ENCODE measurements at places on chromosomes 2 and 18. TPM values are rescaled to one million over a fixed set of nuclear protein-coding genes. Genes with fewer than 3 reads are reported as not detected.

DNA sequence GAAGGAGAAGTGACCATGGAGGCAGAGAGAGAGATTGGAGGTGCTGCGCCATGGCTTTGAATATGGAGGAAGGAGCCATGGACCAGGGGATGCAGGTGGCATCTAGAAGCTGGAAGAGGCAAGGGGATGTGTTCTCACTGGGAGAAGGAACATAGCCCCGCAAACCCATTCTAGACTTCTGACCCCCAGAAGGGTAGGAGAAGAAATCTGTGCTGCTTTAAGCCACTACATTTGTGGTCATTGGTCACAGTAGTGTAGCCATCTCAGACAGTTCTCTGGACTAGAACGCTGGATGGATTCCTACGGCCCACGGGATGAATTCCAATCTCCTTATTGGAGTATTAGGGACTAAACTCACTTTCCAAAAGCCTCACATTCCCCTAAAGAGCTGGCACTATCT lies 67.8 kb downstream of the PTGR3 start:
- DNase-seq = peak; percentile 47
- no peaks in the 10 kb centered on the region for H3K27me3 ChIP-seq
- no peaks in the 10 kb centered on the region for H3K4me1 ChIP-seq
- H3K36me3 ChIP-seq = no peaks in the 10 kb centered on the region
- H3K4me3 ChIP-seq = no peak overlapping the region

DNA sequence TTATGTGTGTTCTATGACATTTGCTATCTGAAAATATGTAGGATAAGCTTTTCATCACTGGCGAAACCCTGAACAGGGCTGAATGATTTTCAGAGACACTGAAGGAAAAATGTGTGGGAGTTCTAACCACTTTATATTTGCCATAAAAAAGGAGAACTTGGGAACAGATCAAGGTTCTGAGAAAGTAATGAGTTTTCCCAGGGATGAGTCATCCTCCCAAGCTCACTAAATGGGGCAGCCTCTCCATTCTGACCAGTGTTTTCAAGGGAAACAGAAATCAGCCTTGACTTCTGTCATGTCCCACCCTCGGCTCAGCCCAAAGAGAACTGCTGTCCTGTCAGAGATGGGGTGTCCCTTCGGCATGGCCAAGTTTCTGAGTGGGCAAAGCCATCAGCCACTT lies 2109.8 kb upstream of the CELF4 start:
- no peak overlapping the region for H3K4me3 ChIP-seq
- no peaks in the 10 kb centered on the region for H3K4me1 ChIP-seq
- no peak overlapping the region for H3K27ac ChIP-seq
- H3K27me3 ChIP-seq = no peaks in the 10 kb centered on the region
- DNase-seq = no peak

GRCh38 chr2:223576873-223577272 lies 25.3 kb downstream of the SCG2 start:
- no peak overlapping the region for H3K27ac ChIP-seq
- no peaks in the 10 kb centered on the region for H3K27me3 ChIP-seq
- H3K36me3 ChIP-seq = no peaks in the 10 kb centered on the region
- no peak for DNase-seq
- no peaks in the 10 kb centered on the region for H3K4me1 ChIP-seq

- peaks cover 57% of the 10 kb centered on the region for H3K4me1 ChIP-seq
- DNase-seq = no peak
- H3K36me3 ChIP-seq = no peaks in the 10 kb centered on the region
- no peaks in the 10 kb centered on the region for H3K27me3 ChIP-seq
- H3K27ac ChIP-seq = peak overlapping the region; percentile 32
Observed at GRCh38 chr2:226763320-226763719, 36.3 kb downstream of the IRS1 start.

DNA sequence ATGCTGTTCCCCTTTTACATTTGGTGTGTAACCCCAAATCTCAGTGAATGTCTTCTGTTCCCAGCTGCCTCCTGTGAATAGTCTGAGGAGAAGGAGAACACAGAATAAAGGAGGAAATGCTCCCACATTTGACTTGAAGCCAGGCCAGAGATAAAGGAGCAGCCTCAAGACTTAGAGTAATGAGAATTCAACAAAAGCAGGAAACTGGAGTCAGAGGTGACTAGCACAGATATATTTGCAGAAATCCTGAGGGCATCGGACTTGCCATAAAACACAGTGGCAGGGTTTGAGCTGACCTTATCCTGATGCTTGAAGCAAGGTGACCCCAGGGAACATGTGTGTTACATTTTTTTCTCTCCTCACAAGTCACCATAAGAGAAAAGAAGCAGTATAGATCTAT lies 291.4 kb upstream of the RND3 start:
- no peak overlapping the region for H3K4me3 ChIP-seq
- DNase-seq = no peak
- H3K36me3 ChIP-seq = no peaks in the 10 kb centered on the region
- no peaks in the 10 kb centered on the region for H3K27me3 ChIP-seq

- H3K27me3 ChIP-seq = no peaks in the 10 kb centered on the region
- no peak overlapping the region for H3K27ac ChIP-seq
- H3K4me1 ChIP-seq = peaks cover 4% of the 10 kb centered on the region
- H3K4me3 ChIP-seq = no peak overlapping the region
- DNase-seq = no peak
Observed at GRCh38 chr18:79597831-79598632, 81.6 kb upstream of the CTDP1 start.

DNA sequence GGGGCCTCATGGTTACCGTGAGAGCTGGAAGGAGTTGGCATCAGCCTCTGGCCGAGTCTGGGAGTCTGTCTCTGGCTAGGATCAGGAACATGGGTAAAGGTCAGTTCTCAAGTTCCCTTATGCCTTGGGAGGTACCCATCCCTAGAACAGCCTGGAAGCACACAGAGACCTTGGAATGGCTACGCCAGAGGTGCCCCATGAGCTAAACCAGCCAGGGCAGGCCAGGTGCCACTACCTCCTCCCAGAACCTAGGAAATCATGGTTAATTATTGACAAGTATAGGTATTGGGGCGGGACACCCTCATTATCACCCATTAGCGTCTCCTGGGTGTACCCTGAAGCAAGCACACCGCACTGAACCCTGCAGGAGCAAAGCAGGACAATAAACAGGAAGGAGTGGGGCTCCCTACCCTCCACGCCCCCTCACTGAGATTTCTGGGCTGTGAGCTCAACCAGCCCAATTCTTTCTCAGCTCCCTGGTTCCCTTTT lies 3.0 kb upstream of the ASPRV1 start:
- no peaks in the 10 kb centered on the region for H3K4me1 ChIP-seq
- no peak overlapping the region for H3K27ac ChIP-seq
- H3K4me3 ChIP-seq = no peak overlapping the region

GRCh38 chr2:191012845-191013681 lies 908 bp downstream of the STAT1 start:
- no peak for DNase-seq
- no peaks in the 10 kb centered on the region for H3K27me3 ChIP-seq
- peaks cover 22% of the 10 kb centered on the region for H3K4me1 ChIP-seq
- peak overlapping the region; percentile 89 for H3K4me3 ChIP-seq
- no peaks in the 10 kb centered on the region for H3K36me3 ChIP-seq

GRCh38 chr2:171441470-171441869 lies 7.4 kb downstream of the DCAF17 start:
- no peak overlapping the region for H3K27ac ChIP-seq
- no peaks in the 10 kb centered on the region for H3K27me3 ChIP-seq
- no peak for DNase-seq
- peaks cover 54% of the 10 kb centered on the region for H3K36me3 ChIP-seq
- no peak overlapping the region for H3K4me3 ChIP-seq

GRCh38 chr2:96163768-96164429 lies 18.7 kb upstream of the DUSP2 start:
- no peaks in the 10 kb centered on the region for H3K36me3 ChIP-seq
- no peak for DNase-seq
- H3K4me3 ChIP-seq = no peak overlapping the region

MRPS9 gene
- total RNA-seq = 17.9 TPM

VAMP8 gene
- total RNA-seq = 10.4 TPM

CROCC2 gene
- not detected for total RNA-seq

DNAH7 gene
- total RNA-seq = 0.50 TPM

TMEM169 gene
- total RNA-seq = 0.52 TPM

POTEF gene
- not detected for total RNA-seq

Data from esophagus muscularis mucosa (tissue), 4 donors.